Smooth muscle cell of the umbilical artery (primary cell): ENCODE measurements at places on chromosomes 2 and 18. TPM values are rescaled to one million over a fixed set of nuclear protein-coding genes. Genes with fewer than 3 reads are reported as not detected.

The PLA2R1 gene
- total RNA-seq: 8.0 TPM in 2 replicates

The NTSR2 gene
- total RNA-seq: not detected in 2 replicates

The NLRC4 gene
- total RNA-seq: not detected in 2 replicates

The NOSTRIN gene
- not detected in 2 replicates for total RNA-seq
